Heart right ventricle (tissue), 16 donors: ENCODE measurements at places on chromosomes 13 and 19.
A peak's percentile ranks its signal among the peaks of the same experiment; 100 is the strongest.

DNA sequence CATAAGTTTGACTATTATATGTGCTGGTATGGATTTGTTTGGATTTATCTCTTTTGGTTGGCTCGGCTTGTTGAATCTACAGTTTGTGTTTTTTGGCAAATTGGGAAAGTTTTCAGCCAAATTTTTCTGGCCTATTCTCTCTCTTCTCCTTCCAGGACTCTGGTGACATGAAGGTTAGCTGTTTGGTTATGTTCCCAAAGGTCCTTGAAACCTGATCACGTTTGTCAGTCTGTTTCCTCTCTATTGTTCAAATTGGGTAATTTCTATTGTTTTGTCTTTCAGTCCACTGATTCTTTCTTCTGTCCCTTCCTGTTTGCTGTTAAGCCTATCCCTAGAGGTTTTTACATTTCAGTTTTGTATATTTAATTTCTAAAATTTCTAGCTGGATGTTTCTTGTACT, 81.5 kb upstream of the SHISA2 start:
- DNase-seq, result no peak

DNA sequence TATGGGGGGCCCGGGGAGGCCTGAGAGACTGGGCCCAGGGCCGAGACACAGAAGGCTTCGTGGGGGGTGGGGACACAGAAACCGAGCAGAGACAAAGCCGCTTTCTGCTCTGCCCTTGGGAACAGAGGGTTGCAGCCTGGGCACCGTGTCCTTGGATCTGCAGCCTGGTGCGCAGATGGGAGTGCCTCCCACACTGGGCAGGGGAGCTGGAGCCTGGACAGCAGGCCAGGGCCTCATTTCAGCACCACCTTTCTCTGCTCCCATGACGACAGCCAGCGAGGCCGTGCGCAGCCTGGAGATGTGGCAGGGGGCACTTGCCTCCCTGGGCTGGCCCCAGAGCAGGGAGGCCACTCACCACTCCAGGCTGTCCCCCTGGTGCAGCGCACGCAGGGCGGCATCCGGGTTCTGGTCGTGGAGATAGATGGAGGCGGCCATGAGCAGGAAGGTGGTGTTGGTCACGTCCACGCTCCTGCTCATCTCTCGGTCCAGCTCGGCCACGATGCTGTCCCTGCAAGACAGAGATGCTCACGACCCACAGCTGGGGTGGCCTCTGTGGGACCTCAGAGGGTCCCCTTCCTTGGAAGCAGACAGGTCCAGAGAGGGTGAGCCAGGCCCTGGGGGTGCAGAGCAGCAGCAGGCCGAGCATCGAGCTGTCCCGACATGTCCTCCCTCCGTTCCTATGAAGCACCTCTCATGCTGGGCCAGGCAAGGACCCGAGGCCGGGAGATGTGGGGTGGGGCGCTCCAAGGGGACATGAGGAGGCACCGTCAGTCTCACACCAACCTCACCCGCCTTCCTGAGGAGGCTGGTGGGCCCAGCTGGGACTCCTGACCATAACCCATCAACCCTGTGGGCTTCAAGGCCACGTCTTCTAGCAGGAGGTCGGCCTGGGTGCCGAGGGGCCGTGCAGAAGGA, 10.9 kb upstream of the CERS1 start:
- DNase-seq, result no peak

DNA sequence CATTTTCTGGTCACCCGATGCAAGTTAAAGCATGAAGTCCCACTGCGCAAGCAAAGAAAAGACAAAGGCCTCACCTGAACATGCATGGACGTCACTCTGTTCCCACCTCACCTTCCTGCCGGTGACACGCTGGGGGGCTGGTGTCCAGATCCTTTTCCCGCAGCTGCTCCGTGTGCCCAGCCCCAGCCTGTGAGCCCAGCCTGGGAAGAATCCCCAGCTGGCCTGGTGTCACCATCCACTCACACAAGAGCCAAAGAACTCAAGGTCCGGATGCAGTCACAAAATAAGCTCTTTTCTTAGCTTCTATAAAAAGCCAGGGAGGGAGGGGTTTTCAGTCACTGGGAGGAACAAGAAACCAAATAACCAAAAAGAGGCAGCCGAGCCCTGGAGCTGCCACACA, 249.9 kb downstream of the COL4A1 start:
- no peak for DNase-seq

DNA sequence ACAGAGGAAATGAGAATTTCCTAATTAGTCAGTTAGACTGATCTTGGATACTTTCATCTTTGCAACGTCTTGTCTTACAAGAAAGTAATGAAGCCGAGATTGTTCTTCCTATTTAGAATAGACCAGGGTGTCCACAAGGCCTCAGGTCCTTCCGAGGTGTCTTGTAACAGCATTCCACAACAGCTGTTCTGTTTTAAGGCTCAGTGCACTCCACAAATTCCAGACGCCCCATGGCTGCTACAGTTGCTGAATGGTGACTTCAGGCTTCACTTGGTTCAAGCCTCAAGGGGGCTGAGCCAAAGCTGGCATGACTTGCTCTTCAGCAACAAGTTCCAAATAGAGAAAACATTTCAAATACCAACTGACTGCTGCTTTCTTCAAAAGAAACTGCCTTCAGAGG, 143.4 kb downstream of the SHISA2 start:
- no peak for DNase-seq

DNA sequence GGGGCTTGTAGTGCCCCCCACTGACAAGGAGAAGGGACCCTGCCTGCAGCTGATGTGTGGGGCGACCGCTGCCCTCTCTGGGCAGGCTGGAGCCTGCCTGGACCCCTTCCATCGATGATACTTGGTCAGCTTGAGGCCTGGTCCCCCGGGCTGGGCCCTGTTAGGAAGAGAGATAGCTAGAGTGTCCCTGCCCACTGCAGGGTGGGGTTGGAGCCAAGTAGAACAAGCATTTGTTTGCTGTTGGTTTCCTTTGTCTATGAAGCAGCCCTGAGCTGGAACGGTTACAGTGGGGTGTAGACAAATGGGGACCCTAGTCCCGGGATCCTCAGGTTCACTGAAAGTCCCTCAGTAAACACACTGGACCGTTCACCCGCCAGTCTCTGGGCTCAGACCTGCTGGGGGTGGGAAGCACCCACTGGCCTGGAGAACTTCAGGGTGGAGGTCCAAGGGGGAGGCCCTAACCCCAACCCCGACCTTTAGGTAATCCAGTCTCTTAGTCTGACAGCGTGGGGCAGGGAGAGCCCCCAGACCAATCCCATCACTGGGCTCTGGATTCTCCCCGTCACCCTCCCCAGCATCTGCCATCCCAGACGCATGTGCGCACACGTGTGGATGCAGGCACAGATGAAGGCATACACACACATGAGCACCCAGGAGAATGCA, 204.8 kb upstream of the ZNF536 start:
- DNase-seq, result no peak

DNA sequence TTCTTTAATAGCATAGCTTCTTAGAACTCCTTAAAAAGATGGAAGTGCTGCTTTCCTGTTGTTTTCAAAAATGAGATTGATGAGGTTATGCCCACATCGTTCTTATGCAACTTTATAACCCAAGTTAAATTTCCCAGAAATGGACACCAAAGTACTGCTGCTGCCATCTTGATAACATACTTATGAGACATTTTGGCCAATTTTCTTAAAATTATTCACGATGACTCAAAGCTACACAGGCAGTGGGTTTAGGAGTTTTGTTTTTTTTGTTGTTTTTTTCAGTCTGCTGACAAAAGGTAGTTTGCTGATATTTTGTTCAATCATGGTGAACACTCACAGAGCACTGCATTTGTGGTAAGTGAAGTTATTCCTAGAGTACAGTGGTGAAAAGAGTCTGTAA, 54.9 kb upstream of the RFC3 start:
- DNase-seq, result no peak

DNA sequence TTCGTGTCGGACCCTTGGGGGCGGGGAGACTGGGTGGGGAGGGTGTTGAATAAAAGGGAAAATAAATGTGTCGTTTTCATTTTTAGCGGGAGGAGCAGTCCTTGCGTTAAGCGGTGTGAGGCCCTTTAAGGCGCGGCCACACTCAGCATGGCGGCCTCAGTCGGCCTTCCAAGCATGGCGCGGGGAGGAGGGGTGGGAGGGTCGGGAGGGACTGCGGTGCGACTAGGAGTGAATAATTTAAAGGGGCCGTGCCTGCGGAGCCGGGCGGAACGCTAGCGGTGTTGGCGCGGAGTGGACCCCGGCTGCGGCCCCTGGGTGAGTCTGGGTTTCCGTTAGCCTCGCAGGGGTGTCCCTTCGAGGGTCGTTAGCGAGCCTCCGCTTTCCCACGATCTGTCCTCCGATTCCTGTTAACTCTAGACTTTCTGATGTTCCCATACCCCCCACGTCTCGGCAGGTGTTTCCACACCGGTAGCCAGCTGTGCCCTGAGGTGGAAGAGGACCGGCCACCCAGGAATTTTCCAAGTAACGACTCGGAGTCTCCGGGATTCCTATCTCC, 1.5 kb upstream of the PNPLA6 start:
- peak; percentile 89 for DNase-seq

DNA sequence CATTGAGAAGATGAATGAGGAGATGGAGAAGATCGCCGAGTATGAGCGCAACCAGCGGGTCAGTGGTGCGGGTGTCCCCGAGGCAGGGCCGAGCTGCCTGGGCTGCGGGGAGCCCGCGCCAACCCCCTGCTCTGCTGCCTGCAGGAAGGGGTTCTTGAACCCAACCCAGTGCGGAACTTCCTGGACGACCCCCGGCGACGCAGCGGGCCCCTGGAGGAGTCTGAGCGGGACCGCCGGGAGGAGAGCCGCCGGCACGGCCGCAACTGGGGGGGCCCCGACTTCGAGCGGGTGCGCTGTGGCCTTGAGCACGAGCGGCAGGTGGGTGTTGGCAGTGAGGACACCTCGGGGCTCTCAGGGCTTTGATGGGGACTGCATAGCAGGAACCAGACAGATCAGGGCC, 8.3 kb downstream of the CCDC9 start:
- no peak for DNase-seq

GRCh38 chr19:43105496-43105895, 23.0 kb upstream of the PSG2 start:
- DNase-seq, result no peak

DNA sequence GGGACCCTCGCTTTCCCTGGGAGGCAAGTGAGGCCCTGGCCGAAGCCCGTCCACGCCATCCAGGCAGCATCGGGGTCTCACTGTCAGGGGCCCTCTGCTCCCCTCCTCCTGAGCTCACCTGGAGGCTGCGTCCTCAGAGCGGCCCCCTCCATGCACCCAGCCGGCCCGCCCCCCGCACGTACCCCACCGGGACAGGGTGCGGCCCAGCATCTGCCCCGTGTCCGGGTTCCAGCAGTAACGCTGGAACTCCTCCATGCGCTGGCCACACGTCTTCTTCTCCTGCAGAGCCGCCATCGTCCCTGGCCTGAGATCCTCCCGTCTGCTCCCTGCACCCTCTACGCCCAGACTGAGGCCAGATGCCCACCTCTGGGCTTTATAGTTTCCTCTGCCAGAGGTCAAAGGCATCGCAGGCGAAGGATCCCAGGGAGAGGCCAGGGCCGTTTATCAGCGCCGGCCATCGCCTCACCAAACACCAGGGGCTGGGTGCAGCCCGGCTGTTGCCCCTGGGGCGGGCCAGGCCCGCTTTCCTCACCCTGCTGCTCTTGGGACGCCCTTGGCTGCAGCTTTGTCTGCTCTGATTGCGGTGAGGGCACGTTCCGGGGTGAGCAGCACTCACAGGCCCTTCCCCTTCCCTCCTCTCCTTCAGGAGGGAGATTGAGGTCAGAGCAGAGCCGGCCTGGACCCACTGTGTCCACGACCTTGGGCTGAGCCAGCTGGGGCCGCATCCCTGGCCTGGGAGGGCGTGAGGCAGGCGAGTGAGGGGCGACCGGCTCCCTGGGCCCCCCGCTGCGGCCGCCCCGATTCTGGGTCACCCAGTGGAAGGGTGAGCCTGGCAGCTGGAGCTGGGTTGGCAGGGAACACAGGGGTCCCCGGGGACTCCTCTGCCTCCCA, at the start of gene ATP4B:
ATP4B (minus strand) TSS at position 348 of the 891 bp plus-strand sequence; CDS start at position 294, 54 bp downstream.
- DNase-seq, result no peak

GRCh38 chr13:114102521-114103288, 29.7 kb downstream of the RASA3 start:
- DNase-seq, result peak; percentile 7

DNA sequence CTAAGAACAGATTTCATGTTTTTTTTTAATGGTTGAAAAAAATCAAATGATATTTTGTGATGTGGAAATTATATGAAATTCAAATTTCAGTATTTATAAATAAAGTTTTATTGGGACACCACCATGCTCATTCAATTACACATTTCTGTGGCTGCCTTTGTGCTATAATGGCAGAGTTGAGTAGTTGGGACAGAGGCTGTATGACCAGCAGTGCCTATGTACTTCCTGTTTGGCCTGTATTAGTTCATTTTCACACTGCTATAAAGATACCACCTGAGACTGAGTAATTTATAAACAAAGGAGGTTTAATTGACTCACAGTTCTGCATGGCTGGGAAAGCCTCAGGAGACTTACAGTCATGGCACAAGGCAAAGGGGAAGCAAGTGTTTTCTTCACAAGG, 33.6 kb downstream of the AKAP11 start:
- DNase-seq, result no peak

- DNase-seq, result no peak
Observed at GRCh38 chr13:21846605-21847004, 175.7 kb downstream of the FGF9 start.

GRCh38 chr19:869245-870177, 10.0 kb downstream of the CFD start:
- peak; percentile 51 for DNase-seq

DNA sequence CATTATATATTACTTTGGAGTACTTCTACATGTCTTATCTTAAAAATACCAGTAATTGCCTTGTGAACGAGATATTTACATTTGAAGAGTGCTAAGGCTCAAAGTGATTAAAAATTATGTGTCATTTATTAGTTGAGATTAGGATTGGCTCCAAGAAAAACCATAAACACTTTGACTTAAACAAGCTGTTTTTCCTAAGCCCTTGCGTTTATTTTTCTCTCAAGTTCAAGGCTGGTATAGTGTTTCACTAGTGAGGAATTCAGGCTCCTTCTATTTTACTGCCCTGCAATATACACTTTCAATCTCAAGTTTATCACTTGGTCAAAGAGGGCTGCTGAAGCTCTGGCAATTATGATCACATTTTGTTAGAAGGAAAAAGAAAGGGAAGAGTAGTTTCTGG, 49.9 kb downstream of the UFM1 start:
- no peak for DNase-seq

DNA sequence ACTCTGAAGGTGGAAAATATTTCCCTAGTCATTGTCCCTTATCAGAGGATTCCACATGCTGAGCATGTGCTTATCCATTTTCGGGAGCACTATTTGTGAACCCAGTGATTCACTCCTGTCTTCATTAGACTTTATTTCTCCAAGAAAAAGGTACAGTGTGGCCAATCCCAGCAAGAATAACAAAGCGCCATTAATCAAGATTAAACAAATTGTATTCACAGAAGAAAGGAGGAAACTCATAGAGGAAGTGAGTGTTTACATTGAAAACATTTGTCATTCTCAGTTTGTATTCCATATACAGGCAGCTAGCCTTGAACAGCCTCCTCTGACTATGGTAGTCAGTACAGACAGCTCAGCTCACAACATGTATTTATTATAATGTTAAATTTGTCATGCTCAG, 1669.9 kb upstream of the SPRY2 start:
- DNase-seq, result no peak
